ENCODE measurements at places on chromosomes 11 and 22. TPM values are rescaled to one million over a fixed set of nuclear protein-coding genes. Genes with fewer than 3 reads are reported as not detected.

DNA sequence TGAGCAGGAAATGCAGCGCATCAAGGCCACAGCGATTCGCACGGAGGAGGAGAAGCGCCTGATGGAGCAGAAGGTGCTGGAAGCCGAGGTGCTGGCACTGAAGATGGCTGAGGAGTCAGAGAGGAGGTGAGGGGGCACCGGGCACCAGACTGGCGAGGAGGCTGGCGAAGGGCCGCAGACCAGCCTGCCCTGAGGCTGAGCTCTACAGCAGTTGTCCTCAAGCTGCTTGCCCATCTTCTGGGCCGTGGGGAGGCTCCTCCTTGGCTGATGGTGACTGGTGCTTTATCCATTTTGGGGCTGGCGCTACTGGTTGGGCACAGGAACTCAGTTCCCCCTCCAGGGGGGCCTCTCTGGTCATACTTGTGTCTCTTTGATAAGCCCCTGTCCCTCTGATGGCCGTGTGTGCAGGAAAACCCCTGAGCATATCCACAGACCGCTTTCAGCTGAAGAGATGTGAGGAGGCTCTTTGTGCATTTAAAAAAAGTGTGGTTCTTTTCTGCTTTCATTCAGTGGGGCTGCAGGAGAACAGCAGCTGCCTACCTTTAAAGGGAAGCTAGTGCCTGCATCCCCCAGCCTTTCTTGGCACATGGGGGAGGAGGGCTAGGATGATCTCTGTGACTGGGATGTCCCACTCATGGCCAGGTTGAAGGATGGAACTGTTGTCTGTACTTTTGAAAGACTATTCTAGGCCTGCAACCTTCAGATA, 46.3 kb upstream of the CABP7 start:
- no peak for DNase-seq

DNA sequence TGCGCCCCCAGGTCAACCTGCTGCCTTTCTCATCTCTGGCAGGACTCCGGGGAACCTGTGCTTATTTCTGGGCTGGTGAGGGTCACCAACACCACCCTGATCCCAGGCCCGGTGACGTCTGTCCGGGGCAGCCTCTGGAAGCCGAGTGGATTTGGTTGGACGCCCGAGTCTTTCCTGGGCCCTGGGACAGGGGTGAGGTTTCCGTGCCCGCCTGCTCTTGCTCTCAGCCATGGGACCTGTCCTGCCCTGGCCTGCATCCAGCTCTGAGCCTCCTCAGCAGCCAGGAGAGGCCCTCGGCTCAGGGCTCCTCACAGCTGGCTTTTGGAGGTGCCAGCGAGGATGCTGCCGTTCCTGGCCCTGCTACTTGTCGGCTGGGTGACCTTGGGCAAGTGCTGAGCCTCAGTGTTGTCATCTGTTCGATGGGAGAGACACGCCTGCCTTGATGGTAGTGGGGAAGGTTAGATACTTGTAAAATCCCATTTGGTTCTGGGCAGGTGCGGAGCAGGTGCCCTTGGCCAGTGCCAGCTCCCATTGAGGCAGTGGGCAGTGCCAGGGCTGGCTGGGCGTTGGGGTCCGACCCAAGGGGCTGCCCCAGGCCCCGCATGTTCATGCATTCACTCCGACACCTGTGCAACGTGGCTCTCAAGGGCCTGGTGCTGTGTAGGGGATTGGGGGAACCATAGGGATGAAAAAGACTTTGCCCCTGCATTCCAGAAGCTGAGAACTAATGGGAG, 58.9 kb upstream of the THY1 start:
- no peak for DNase-seq

- peak; percentile 99 for DNase-seq
Measured at GRCh38 chr11:29282088-29282487, 734.7 kb downstream of the KCNA4 start.

GRCh38 chr22:23060612-23061400, 9.5 kb upstream of the GNAZ start:
- no peak for DNase-seq

Gene MMP8
- total RNA-seq = under 0.01 TPM

DNA sequence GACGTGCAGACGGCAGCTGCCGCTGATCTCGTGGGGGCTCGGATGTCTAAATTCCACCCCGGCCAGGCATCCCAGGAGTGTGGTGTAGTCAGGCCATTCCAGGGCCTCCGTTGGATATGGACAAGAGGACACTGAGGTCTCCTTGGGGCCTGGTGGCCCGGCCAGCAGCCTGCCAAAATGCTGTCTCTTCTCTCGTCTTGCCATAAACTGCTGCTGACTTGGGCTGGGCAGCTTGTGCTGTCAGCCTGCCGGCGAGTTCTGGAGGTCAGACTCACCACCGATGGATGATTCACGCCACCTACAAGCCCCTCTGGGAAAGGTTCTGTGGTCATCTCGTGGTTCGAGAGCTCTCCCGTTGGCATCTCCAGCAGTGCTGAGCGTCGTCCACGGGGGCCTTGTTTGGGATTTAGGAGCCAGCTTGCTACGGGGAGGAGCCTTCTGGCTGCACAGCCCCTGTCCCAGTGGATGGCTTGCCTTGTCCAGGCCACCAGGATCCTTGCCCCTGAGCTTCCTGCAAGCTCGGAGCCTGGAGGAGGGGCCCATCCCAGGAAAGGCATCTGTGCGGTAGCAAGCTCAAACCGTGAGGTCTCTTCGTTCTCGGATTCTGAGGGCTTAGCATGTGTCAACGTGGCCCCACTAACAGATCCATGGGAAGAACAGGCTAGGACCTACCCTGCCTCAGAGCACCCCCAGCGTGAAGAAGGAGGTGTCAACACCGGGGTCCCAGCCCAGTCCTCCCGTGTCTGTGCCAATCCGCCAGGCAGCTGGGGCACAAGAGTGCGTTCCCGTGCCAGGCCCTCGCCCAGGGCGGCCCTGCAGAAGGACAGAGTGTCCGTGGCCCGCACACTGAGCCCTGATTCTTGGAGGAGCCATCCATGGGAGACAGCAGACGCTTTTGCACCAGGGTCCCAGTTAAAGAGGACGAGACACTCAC, 1114.1 kb downstream of the BRD1 start:
- DNase-seq = no peak

GRCh38 chr22:46776876-46777608, 14.6 kb downstream of the TBC1D22A start:
- no peak for DNase-seq

DNA sequence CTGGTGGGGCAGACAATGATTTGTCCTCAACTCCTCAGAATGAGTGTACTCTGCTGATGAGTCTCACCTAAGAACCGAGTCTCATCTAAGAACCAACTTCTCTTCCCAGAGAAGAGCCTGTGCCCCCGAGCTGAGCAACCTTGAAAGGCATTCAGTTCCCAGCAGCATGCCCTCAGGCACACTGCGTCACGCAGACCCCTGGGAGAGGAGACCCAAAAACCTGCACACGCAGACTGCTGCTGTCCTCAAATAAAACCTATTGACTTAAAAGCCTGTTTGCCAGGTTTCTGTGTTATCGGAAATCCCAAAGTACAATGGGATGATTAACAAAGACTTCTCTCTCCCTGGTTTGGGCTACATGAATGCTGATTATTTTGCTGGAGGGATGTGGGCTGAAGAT, 121.2 kb downstream of the C11orf58 start:
- no peak for DNase-seq

- peak; percentile 22 for DNase-seq
Measured at GRCh38 chr11:110757962-110758755, 45.9 kb upstream of the ARHGAP20 start.

DNA sequence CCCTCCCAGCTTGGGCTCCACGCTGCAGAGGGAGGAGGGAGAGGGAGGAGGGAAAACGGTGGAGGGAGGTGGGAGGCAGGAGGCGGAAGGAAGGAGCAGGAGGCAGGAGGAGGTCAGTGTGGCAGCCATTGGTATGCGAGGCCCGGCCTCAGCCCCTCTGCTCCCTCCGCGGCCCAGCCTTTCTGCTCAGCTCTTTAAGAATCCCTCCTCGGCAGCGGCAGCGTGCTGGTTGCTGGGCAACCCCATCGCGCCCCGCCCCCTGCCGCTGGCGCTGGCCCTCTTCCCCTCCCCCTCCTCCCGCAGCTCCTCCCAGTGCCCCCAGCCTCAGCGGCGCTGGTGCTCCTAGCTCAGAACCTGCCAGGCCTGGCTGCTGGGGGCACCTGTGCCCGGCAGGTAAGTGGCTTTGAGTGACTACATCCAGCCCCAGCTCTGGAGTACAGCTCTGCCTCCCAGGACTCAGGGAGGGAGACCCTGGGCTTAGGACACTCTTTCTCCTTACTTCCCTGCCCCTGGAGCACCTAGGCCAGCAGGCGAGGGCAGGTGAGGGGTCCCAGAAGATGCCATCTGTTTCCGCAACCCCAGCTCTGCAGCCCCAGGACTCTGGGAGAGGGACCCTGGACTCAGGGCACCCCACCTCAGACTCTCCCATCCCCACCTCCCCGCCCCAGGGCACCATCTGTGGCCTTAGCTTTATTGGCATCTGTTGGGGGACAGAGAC, 7.2 kb upstream of the FLRT1 start:
- DNase-seq = no peak

DNA sequence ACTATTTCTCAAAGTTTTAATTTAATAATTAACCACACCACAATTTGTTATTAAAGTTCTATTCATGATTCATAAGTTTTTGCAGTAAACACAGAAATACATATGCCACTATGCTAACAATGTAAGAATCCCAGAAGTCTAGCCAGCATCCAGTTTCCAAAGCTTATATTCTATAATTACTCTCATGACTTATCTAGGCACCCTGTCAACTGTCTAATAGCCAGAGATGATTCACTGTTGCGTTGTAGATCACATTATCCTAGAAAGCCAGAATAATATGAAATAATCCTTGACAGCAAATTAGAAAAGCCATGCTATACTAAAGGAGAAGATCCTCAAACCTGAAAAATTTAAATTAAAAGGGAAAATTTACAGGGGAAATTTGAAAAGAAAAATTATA, 141.0 kb downstream of the SOX6 start:
- no peak for DNase-seq

- DNase-seq = peak; percentile 93
Measured at GRCh38 chr11:65606876-65607613, 7.0 kb downstream of the MAP3K11 start.

- DNase-seq = no peak
Measured at GRCh38 chr11:88282747-88283515, 54.6 kb downstream of the CTSC start.

- no peak for DNase-seq
Measured at GRCh38 chr11:134521452-134522289, 109.6 kb upstream of the B3GAT1 start.

DNA sequence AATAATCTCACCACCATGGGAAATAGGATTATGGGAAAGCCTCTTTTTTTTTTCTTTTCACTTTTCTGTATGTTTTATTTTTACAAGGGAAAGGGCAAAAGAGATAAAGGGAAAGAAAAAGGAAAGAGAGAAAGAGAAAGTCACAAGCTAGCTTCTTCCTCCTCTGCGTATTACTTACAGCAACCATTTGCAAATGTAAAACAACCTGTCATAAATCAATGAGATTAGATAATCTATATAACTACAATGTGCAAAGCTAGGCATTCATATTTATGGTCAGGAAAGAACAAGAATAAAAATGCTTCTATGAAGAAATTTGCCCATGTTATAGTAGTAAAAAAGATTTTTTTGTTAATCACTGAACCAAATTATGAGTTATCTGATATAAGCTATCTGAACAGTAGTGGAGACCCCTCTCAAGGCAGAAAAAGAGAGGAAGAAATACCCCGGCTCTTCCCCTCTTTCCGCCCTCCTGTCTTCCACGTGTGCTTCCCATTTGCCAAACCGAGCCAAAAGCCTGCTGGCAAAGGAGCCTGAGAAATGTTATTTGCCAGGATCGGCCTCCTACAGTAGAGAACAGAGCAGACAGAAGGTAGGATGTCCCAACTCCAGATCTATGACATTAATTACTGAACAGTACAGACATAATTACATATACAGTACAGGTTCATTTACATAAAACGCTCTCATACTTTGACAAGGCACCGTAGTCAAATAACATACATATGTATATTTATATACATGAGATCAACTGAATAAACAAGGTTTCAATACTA, 50.2 kb downstream of the ARHGAP32 start:
- no peak for DNase-seq

GRCh38 chr11:64854534-64855502, 10.4 kb upstream of the CDC42BPG start:
- peak; percentile 91 for DNase-seq

DNA sequence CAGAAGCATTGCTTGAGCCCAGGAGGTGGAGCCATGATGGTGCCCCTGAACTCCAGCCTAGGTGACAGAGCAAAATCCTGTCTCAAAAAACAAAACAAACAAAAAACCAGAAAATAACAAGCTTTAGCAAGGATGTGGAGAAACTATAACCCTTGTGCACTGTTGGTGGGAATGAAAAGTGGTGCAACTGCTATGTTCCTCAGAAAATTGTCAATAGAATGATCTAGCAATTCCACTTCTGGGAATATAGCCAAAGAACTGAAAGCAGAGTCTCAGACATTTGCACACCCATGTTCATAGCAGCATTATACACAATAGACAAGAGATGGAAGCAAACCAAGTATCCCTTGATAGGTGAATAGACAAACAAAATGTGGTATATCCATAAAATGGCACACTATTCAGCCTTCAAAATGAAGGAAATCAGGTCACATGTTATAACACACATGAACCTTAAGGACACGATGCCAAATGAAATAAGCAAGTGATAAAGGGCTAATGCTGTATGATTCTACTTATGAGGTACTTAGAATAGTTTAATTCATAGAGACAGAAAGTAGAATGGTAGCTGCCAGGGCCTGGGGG, 15.9 kb downstream of the KLHL22 start:
- DNase-seq = no peak

- peak; percentile 93 for DNase-seq
Measured at GRCh38 chr11:128481135-128481534, 106.2 kb downstream of the ETS1 start.

DNA sequence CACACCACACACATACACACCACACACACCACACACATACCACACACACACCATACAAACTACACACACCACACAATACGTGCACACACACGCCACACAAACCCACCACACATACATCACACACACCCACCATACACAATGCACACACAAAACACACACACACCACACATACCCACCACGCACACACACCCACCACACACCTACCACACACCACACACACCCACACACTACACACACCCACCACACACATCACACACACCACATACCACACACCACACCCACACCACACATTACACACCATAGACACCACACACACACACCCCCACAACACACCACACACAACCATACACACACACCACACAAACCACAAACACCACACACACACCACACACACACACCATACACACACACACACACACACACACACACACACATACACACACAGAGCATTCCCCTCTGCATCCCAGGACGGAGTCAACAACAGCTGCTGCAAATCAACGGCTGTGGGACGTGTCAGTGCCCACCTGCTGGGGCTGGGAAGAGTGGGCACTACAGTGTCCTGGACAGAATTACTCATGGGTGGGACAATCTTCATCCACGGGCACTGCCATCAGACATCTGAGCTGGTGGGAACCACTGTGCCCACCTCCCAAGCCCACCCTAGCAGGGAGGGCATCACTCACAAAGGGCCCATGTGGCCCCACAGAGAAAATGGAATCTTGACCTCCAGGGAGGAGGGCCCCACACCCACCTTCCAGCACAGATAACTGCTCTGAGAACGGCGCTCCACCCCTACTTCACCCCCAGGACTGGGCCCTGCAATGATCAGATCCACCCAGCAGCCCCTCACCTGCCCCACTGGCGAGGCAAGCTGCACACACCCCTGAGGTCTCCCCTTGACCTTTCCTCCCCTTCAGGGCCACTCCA, 8.4 kb downstream of the TP53I11 start:
- no peak for DNase-seq

Gene CFAP68
- 10.2 TPM for total RNA-seq

Gene KRTAP5-11
- not detected for total RNA-seq

Gene OR4C12
- not detected for total RNA-seq

Gene POU2AF3
- total RNA-seq = not detected
